ENCODE measurements at places on chromosomes 1 and 21.

DNA sequence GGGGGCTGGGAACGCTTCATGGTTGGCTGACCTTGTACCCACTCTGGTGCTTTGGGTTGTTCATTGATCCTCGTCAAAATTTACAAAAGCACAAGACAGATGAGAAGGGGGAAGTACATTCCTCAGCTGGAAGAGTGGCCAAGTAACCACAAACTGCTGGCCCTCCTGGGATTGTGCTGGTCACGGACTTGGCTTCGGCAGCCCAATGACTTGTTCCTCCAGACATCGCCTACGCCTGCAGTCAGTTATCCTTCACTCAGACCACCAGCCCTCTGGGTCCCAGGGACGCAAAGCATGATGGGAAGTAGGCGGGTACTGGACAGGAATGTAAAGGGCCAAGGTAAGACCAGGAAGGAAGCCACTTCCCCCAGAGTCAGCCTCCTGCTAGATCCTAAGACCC is 53.1 kb downstream of the LMX1A start:
- DNase-seq: no peak

DNA sequence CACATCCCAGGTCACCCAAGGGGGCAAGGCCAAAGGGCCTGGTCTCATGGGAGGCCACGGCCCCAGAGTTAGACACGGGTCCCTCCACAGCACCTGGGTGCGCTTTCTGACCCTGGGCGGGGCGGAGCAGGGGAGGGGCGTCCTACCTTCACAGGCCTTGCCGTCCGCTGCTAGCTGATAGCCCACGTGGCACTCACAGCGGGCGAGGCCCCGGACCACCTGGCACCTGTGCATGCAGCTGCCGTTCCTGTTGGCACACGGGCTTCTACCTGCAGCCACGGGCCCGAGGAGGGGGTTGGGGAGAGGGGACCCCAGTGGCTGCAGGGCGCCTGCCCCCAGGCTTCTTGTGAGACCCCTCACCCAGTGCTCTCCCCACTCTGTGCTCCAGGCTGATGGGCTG is 59.9 kb downstream of the ARHGEF16 start:
- no peak for DNase-seq

DNA sequence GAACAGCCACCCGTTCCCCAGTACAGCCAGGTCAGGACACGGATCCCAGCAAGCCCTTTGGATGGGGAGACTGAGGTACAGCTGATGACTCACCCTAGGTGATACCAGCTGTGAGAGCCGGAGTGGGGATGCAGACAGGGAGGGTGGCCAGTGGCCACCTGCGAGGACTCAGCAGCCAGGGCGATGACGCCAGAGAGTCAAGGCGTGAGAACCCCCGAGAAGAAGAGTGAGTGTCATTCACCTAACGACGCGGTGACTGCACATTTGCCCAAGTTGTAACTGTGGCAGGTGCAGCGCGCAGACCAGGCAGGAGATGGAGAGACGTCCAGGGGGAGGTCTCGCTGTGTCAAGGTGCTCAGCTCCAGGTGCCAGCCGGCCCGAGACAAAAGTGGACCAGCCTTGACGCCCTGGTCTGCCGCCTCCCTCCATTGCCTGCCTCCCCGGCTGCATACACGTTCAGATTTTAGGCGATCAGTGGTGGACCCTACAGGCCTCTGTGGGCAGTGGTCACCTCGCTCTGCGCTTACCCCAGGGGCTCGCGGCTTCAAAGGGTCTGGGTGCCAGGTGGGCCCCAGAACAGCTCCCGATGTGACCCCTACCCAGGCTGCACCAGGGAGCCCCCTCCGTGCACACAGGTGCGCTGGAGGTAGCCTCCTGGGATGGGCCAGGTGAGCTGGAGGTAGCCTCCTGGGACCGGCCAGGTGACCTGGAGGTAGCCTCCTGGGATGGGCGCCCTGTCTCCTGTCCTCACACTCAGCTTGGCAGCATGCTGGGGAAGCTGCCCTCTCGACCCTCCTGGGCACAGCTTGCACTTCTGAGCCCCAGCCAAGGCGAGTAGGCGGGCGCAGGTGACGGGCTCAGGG is 11.9 kb downstream of the LRRC3 start:
- no peak for DNase-seq

DNA sequence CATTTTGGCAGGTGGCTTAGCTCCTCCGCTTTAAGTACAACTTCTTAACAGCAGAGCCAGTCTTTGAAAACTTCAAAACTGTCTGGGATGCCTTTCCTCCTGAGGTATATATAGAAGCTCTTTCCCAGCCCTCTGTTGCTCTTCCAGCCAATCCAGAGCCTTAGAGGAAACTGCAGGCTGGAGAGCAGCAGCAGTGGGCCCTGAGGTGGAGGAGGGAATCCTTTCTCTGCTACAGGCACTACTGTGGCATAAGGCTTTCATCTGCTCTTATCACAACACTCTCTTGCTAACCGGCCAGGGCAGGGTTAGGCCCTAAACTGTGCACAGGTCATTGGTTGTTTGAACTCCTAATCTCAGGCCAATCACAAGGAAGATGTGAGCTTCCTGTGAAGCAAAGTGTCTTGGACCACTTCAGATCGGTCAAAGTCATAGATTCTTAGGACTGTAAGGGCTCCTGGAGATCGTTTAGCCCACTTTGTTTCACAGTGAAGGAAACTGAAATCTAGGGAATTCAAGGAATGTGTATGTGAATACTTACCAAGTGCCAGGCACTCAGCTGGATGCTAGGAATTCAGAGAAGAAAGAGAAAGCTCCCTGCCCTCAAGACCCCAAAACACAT is at the start of gene RGS5:
RGS5 (minus strand) TSS at position 84 of the 619 bp plus-strand sequence; CDS start at position 3, 81 bp downstream.
- DNase-seq: no peak

DNA sequence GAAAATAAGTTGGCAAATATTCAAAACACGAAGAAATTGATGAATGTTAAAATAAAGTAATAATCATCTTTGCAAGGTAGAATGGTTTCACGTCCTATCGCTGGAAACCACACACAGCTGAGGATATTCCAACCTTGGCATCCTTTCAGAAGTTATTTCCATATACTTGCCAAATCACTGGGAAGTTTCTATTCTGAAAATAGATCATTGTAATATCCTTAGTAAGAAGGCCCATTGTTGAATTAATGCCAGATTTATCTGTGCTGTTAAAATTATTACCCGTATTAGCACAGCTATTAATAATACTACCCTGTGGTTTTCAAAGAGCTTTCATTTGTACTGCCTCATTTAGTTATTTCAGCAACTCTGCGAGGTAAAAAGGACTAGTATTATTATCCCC is 81.1 kb downstream of the OLFM3 start:
- DNase-seq: no peak

GRCh38 chr1:41547781-41548560 is 63.5 kb upstream of the EDN2 start:
- no peak for DNase-seq

Measured in hematopoietic multipotent progenitor cell treated with erythropoietin and hydrocortisone succinate and interleukin-3 and kit ligand, for 15 days (in vitro differentiated cells).